Stimulated activated CD8-positive, alpha-beta memory T cell treated with anti-CD3 and anti-CD28 coated beads, Interleukin-7, amount 100 ng/mL, for 48 hours (primary cell): ENCODE measurements at places on chromosomes 4 and X.

- DNase-seq: no peak
Observed at GRCh38 chr4:87025614-87026041, 90.8 kb downstream of the AFF1 start.

DNA sequence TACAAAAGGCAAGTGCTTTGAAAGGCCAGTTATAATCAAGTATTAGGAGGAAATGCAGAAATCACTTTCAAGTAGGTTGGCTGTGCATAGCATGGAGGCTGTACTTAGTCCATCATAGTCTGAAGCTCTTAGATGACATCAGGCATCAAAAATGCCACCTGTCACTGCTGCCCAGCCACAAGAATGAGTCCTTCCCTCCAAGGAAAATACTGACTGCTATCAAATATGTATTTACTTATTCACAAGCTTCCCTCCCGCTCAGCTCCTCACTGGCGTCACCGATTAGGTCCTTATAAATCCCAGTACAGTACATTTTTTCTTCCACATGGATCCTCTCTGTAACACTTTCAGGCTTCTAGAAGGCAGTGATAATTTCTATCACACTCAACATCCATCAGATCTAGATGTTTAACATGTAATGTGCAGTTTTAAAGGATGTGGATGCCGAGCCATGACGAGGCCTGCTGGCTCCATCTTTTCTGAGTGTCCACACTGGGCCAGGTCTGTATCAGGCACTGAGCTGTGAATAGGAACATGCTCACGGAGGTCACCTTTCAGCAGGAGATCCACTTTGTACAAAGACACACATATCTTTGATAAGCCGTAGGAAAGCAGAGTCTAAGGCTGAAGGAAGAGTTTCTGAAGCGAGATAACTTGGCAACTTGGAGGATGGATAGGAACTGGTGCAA is 121.9 kb downstream of the PALLD start:
- no peak for DNase-seq

DNA sequence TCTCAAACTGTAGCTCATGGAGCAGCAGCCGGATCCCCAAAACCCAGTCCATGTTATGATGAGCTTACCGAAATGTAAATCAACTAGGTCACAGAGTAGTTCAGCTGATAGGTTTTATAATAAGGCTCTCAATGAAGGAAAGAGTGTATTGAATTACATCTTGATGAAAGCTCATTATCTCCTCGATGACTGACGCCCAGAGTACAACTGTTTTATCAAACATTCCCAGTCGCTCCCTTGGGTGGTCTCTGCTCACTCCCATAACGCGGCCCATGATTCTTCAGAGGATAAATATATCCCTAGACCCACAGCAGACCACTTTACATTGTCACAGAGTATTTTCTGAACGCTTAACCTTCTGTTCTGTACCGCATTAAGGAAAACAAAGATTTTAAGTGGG is 452.3 kb upstream of the GALNT7 start:
- no peak for DNase-seq

- no peak for DNase-seq
Observed at GRCh38 chr4:80196259-80196921, 913 bp upstream of the PRDM8 start.

GRCh38 chr4:126273746-126274145 is 959.0 kb downstream of the FAT4 start:
- DNase-seq: no peak
